ENCODE measurements at places on chromosomes 3 and 15.

DNA sequence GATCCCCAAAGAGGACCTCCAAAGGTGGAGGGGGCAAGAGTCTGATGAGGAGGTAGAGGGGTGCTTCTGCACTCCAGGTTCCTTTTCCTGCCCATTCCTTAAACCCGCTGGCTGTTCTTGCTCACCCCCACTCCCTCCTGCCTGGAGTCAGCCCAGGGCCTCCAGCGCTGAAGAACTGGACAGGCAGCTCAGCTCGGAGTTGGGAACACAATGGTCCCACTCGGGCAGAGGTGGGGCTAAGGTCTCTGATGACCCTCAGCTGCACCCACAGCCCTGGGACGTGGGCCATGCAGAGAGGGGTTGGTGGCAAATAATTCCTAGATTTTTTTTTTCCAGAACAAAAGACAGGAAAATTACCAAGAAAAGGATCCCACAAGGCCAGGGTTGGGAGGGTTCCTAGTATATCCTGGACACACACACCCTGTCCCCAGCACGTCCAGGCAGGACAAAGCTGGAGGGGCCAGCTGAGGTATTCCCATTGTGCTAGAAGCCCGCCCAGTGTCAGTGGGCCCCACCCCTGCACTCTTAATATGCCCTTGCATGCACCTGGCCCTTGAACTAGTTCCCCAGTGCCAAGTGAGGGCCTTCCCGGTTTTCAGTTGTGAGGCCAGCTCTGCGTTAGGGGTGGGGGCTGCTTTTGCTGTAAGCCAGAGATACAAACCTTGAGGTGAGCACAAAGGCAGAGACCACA lies 22.1 kb upstream of the IP6K2 start:
- no peak for DNase-seq
- H3K4me3 ChIP-seq, result no peak overlapping the region
- no peaks in the 10 kb centered on the region for H3K4me1 ChIP-seq
- no peaks in the 10 kb centered on the region for H3K36me3 ChIP-seq

DNA sequence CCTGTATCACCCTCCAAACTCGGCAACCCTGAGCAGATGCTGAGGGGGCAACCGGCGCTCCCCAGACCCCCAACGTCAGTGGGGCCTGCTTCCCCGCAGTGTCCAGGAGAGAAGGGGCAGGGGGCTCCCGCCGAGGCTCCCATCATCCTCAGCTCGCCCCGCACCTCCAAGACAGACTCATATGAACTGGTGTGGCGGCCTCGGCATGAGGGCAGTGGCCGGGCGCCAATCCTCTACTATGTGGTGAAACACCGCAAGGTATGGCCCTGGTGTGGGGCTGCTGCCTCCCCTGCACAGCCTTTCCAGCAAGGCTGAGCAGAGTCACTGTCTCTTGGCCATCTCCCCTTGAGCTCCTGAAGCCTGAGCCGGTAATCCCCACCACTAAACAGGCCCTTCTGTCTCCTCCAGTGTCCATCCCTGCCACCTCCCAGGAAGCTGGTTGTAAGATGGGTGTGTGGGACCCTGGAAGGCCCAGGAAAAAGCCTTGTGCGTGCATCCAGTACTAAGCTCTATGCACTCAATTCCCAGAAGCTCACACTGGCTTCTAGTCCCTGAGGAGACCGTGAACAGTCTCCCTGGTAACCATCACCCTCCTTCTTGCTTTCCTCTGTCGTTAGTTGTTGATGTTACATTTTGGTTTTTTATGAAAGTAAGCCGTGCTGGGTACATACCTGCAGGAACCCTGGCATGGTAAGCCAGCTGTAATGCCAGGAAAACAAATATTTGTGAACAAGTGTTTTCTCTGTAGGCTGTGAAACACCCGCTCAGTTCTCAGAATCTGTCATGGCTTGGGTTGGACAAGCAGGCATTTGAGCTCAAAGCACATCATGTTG lies 63.3 kb downstream of the BOC start:
- H3K4me3 ChIP-seq, result no peak overlapping the region
- H3K4me1 ChIP-seq, result peaks cover 5% of the 10 kb centered on the region
- no peaks in the 10 kb centered on the region for H3K36me3 ChIP-seq
- no peak overlapping the region for H3K27ac ChIP-seq
- H3K27me3 ChIP-seq, result no peaks in the 10 kb centered on the region

DNA sequence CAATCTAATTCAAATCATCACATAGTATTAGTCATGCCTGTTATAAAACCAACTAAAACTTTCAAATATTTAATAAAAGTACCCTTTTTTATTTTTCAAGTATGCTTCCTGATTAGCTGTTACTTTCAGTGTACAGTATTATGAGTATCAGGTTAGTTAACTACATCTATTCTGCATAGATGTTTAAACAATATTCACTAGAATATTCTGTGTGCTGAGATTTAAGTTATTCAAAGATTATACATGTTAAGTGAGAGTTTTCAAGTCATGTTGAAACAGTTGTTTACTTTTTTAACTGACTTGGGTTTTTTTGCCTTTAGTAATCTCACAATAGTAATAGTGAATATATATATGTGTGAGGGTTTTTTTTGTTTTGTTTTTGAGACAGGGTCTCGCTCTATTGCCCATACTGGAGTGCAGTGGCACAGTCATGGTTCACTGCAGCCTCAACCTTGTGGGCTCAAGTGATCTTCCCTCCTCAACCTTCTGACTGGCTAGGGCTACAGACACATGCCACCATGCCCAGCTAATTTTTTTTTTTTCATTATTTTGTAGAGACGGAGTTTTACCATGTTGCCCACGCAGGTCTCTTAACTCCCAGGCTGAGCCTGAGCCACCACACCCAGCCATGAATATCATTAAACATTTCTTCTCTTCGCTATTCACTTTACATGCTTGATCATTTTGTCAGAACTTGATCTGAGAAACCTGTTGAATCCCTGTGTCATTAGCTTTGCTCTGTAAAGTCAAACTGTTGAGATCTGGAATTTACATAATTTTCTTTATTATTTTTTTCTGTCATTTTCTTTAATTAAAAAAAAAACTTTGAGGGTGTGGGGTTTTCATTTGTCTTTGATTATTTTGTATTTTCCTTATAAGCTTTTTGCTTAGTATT lies 286.2 kb upstream of the UBE2E1 start:
- no peak for DNase-seq
- no peak overlapping the region for H3K4me3 ChIP-seq
- H3K4me1 ChIP-seq, result no peaks in the 10 kb centered on the region

GRCh38 chr15:70051948-70052633 lies 45.6 kb downstream of the TLE3 start:
- no peaks in the 10 kb centered on the region for H3K27me3 ChIP-seq
- no peaks in the 10 kb centered on the region for H3K4me1 ChIP-seq
- no peak overlapping the region for H3K4me3 ChIP-seq
- H3K27ac ChIP-seq, result no peak overlapping the region

DNA sequence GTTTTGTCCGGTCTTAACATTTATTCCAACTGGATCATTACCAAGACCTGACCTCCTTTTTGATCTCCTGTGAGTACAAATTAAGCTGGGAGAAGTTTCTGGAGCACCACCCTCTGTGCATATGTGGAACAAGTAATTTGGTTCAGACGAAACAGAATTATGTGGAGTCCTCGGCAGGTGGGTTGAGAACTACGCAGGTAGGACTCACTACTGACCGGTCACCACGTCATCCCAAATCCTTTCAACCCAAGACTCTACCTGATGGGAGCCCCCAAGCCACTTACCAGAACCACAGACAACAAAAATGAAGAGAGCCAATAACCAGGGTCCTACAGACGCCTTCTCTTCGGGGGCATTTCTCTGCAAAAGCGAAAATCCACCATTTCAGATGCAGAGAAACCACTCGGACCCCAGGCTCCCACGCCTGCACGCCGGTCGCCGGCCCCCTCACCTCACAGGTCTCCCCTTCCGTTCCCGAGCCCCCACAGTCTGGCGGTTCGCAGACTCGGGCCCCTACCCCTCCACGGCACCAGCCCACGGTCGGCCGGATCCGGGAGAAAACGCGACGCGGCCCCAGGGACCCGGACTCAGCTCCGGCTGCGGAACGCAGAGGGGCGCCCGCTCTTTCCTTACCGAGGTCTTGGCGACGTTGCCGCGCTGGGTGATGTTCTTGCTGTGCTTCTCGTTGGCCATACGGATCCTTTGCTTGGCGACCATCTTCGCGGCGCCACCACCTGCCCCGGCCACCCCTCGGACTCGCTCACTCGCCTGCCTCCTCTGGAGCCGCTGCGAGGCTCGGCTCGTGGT lies 674 bp downstream of the SERP1 start:
- peak; percentile 59 for DNase-seq
- peaks cover 46% of the 10 kb centered on the region for H3K36me3 ChIP-seq
- H3K4me3 ChIP-seq, result peak overlapping the region; percentile 99
- no peaks in the 10 kb centered on the region for H3K27me3 ChIP-seq
- peaks cover 56% of the 10 kb centered on the region for H3K4me1 ChIP-seq
- H3K27ac ChIP-seq, result peak overlapping the region; percentile 96

DNA sequence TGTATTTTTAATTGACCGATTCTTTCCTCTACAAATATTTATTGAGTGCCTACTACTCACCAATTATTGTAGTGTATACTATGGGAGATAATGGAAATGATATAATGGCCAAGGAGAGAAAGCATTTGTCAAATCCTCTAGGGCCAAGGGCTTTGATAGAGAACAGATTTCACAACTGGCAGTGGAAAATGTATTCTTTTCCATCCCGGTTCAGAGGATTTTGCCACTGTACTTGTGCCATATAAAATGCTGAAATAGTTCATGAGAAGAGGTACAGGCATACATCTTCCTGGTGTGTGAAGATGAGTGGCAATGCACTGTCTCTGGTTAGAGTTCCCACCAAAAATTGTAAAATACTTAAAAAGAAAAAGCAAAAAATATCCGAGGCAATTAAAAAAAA lies 451.6 kb upstream of the TPRG1 start:
- no peak overlapping the region for H3K4me3 ChIP-seq
- H3K27ac ChIP-seq, result no peak overlapping the region
- peaks cover 39% of the 10 kb centered on the region for H3K4me1 ChIP-seq

DNA sequence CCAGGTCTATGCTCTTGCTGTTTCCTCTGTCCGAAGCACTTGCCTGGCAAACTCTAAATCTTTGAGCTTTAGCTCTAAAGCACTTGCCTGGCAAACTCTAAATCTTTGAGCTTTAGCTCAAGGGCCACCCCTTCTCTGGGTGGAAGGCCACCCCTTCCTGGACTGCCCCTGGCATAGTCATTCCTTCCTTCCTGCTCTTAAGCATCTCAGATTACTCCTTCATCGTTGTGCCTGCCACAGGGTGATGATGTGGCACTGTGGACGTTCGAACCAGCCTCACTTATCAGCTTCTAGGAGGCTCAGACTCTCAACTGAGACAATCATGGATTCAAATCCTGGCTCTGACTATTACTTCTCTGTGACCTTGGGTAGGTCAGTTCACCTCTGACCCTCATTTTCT lies 10.5 kb upstream of the CRABP1 start:
- H3K4me3 ChIP-seq, result no peak overlapping the region
- no peak overlapping the region for H3K27ac ChIP-seq
- no peaks in the 10 kb centered on the region for H3K27me3 ChIP-seq
- H3K4me1 ChIP-seq, result no peaks in the 10 kb centered on the region

DNA sequence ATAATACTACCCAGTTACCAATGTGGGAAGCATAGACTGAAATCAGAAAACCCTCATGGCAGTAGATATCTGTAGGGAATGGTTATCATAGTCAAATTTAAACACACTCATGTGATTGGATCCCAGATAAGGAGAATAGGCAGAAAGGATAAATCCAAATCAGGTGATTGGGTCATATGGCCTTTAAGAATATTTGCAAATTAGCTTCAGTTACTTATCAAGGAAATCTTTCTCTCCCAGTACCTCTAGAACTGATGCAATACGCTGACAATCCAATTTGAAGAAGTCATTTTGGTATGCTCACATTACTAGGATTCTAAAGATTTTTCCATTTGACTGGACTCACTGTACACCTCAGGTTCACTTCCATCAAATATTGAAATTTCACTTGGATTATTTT lies 87.7 kb upstream of the MNS1 start:
- H3K27me3 ChIP-seq, result peaks cover 2% of the 10 kb centered on the region
- H3K4me1 ChIP-seq, result no peaks in the 10 kb centered on the region
- H3K36me3 ChIP-seq, result peaks cover 2% of the 10 kb centered on the region

DNA sequence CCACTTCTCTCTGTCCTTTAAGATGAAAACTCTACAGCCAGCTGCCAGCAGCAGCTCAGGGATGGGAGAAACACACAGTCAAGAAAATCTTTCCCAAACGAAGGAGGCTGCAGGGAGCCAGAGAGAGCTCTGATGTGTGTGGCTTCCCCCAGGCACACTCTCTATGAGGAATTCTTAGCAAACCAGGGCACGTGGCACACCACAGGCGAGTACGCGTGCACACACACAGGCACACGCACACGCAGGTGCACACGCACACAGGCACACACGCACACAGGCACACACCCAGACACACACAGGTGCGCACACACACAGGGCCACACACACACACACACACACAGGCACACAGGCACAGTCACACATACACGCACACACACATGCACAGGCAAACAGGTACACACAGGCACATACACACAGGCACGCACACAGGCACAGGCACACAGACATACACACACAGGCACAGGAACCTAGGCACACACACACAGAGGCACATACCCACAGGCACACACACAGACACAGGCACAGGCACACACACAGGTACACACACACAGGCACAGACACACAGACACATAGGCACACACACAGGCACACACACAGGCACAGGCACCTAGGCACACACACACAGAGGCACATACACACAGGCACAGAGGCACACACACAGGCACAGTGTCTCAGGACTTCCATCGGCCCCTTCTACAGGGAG lies 91.5 kb upstream of the ATP2B2 start:
- no peak for DNase-seq
- no peak overlapping the region for H3K27ac ChIP-seq
- no peaks in the 10 kb centered on the region for H3K36me3 ChIP-seq
- H3K4me1 ChIP-seq, result peaks cover 3% of the 10 kb centered on the region
- peaks cover 16% of the 10 kb centered on the region for H3K27me3 ChIP-seq

- H3K4me3 ChIP-seq, result no peak overlapping the region
- H3K36me3 ChIP-seq, result peaks cover 34% of the 10 kb centered on the region
- no peak for DNase-seq
- H3K27me3 ChIP-seq, result no peaks in the 10 kb centered on the region
- H3K27ac ChIP-seq, result no peak overlapping the region
These were observed 14.1 kb upstream of the STAB1 start for GRCh38 chr3:52480768-52481715.

Measured in activated CD4-positive, alpha-beta memory T cell treated with anti-CD3 and anti-CD28 coated beads for 36 hours (primary cell).